ENCODE measurements at places on chromosomes 11 and 22. TPM values are rescaled to one million over a fixed set of nuclear protein-coding genes. Genes with fewer than 3 reads are reported as not detected.

Gene C22orf31
- 0.95 TPM for polyA plus RNA-seq

Gene LIF
- polyA plus RNA-seq = 1.4 TPM

Gene TTC36
- polyA plus RNA-seq = 1.1 TPM

Gene PAMR1
- polyA plus RNA-seq = 5.9 TPM

Gene HOATZ
- 0.08 TPM for polyA plus RNA-seq

Gene TENM4
- polyA plus RNA-seq = 21.1 TPM

Gene OR2D3
- polyA plus RNA-seq = not detected

Gene SNX32
- polyA plus RNA-seq = 1.6 TPM

Gene TRIM51G
- polyA plus RNA-seq = not detected

Gene ASRGL1
- 56.1 TPM for polyA plus RNA-seq

Gene CCDC188
- 0.53 TPM for polyA plus RNA-seq

Gene MAML2
- 30.0 TPM for polyA plus RNA-seq

Data from right renal cortex interstitium (tissue), 3 donors.